ENCODE measurements at places on chromosomes 4 and X.

DNA sequence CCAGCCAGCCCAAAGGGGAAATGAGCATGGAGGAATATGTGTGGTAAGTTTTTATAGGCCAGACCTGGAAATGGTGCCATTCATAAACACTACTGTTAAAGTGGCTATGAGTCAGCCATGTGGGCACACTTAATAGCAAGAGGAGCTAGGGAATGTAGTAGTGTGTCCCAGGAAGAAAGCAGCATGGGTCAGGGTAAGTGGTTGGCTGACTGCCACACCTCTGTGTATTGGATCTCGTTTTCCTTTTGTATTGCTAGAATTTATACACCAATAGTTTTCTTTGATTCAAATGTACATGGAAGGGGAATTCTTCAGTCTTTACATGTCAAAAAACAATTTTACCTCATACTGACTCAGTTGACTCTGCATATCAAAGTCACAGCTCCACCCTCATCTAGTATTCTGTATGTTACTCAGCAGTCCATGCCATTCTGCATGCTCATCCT, 22.9 kb upstream of the SGMS2 start:
- no peak overlapping the region for H3K4me3 ChIP-seq
- no peak for DNase-seq
- no peaks in the 10 kb centered on the region for H3K4me1 ChIP-seq
- H3K27ac ChIP-seq = no peak overlapping the region
- H3K27me3 ChIP-seq = no peaks in the 10 kb centered on the region
- no peaks in the 10 kb centered on the region for H3K36me3 ChIP-seq

DNA sequence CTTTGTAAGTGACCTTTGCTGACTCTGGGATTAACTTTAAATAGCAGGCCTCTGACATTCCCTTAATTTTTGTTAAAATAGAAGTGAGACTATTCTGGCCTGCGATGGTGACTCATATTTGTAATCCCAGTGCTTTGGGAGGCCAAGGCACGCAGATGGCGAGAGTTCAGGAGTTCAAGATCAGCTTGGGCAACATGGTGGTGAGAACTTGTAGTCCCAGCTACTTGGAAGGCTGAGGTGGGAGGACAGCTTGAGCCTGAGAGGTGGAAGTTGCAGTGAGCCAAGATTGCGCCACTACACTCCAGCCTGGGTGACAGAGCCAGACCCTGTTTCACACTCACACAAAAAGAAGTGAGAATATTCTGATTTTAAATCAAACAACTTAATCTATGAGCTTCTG, 27.3 kb downstream of the ZNF330 start:
- no peaks in the 10 kb centered on the region for H3K36me3 ChIP-seq
- no peak overlapping the region for H3K4me3 ChIP-seq
- H3K27me3 ChIP-seq = no peaks in the 10 kb centered on the region
- no peak for DNase-seq

- DNase-seq = no peak
- no peak overlapping the region for H3K27ac ChIP-seq
- H3K4me3 ChIP-seq = no peak overlapping the region
Measured at GRCh38 chrX:116317409-116317808, 119.0 kb upstream of the SLC6A14 start.

DNA sequence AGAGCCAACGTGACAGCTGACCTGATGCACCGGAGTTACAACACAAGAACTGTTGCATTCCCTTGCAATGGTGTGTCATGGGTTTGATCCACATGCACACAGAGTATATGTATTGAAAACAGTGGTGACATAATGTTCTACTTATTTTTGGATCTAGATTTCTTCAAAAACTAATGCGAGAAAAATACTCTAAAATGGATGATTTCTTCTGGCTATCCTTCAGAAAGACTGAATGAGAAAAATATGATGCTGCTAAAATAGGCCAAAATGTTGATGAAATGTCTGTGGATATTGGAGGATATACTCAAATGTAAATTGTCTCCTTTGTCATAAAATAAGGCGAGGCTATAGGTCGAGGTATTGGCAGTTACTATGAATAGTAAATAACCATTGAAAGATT, 30.4 kb downstream of the LIMCH1 start:
- H3K27me3 ChIP-seq = no peaks in the 10 kb centered on the region
- H3K36me3 ChIP-seq = no peaks in the 10 kb centered on the region
- no peak overlapping the region for H3K4me3 ChIP-seq
- H3K27ac ChIP-seq = no peak overlapping the region
- no peak for DNase-seq

DNA sequence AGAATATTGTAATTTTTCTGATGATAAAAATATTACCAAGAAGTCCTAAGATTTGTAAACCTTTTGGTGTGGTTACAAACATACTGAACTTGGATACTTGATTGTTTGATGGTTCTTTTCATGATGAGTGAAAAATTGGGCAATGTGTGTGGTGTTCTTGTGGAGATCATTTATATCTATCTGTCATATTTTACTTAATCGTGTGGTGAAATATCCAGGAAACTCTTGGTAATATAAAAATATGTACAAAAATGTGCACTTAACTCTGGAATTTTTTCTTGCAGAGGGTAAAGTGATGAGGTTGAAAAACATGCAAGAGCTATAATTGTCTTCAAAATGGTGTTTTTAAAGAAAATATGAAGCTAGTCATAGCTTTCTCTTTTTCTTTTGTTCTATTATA, 2.8 kb downstream of the DCUN1D4 start:
- DNase-seq = no peak
- no peaks in the 10 kb centered on the region for H3K27me3 ChIP-seq
- H3K4me3 ChIP-seq = no peak overlapping the region
- no peak overlapping the region for H3K27ac ChIP-seq
- H3K4me1 ChIP-seq = peaks cover 9% of the 10 kb centered on the region

GRCh38 chrX:118346258-118347094, 570 bp downstream of the WDR44 start:
- peak overlapping the region; percentile 89 for H3K27ac ChIP-seq
- H3K4me3 ChIP-seq = peak overlapping the region; percentile 94
- H3K4me1 ChIP-seq = peaks cover 14% of the 10 kb centered on the region
- DNase-seq = peak; percentile 24
- H3K27me3 ChIP-seq = no peaks in the 10 kb centered on the region
- H3K36me3 ChIP-seq = no peaks in the 10 kb centered on the region

GRCh38 chr4:545612-546011, 30.5 kb downstream of the TMEM271 start:
- H3K4me1 ChIP-seq = no peaks in the 10 kb centered on the region
- no peaks in the 10 kb centered on the region for H3K36me3 ChIP-seq
- H3K27me3 ChIP-seq = no peaks in the 10 kb centered on the region
- H3K27ac ChIP-seq = no peak overlapping the region

DNA sequence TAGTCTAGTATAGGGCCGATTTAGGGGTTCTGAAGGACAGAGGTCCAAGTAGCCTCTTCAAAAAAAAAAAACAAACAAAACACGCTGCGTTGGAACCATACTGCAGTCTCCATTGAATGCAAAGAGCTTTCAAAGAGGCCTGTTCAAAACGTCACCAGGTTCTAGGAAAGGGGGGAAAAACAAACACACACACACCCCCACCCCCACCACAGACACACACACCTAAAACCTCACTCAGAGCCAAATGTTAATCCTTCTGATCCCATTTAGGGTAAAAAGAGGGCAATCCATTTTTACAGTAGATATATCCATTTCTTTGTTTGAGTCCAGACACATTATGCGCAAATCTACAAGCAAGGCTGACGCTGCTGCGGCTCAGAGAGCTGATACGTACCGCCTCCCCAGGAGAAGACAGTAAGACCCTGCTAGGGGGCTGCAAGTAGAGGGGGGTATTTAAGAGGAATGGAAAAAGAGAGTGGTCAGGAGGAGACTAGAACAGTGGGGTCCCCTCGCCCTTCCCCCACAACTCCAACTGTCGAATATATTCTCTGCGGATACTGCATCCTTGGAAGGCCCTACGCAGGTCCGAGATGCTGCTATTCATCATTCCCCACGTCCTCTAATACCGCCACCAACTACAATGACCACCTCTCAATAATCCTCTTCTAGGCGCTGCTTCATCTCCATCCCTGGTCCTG, 1.3 kb downstream of the NKRF start:
- H3K27me3 ChIP-seq = no peaks in the 10 kb centered on the region
- H3K4me3 ChIP-seq = peak overlapping the region; percentile 94
- H3K27ac ChIP-seq = no peak overlapping the region
- no peak for DNase-seq

DNA sequence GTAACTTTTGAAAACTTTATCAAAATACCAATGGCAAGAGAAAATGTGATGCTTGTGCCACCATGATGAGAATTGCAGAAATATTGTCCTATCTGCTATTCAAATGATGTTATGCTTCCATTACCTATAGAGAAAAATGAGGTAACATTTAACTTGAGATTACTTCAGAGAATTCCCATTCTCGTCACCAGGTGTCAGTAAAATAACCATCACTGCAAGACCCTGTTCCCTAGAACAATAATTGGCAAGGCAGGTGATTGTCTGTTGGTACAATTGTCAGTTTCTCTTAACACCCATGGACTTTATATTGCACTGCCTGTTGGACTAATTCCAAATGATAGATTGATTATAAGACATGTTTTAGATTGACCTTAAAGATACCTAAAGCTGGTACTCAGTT, 179.9 kb downstream of the GABRG1 start:
- no peak for DNase-seq
- no peaks in the 10 kb centered on the region for H3K27me3 ChIP-seq
- H3K4me1 ChIP-seq = no peaks in the 10 kb centered on the region

DNA sequence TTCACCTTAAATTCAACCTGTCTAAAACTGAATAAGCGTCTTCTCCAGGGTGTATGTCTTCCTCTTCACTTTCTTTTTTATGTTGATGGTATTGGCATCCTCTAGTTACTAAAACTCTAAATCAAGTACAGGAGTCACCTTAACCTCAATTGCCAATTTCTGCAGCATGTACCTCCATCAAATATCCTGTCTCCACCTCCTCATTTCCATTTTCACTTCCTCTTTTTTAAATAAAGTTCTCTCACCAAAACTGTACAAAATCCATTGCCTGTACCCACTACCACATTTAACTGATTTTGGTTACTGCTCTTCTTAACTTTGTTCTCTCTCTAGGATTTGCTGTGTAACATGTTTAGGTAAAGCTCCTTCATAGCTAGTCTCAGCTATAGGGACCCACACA, 9.2 kb upstream of the NPFFR2 start:
- no peaks in the 10 kb centered on the region for H3K27me3 ChIP-seq
- no peak overlapping the region for H3K27ac ChIP-seq
- no peak overlapping the region for H3K4me3 ChIP-seq
- no peak for DNase-seq

- DNase-seq = no peak
- H3K4me1 ChIP-seq = peaks cover 3% of the 10 kb centered on the region
- no peaks in the 10 kb centered on the region for H3K27me3 ChIP-seq
- no peak overlapping the region for H3K27ac ChIP-seq
- H3K4me3 ChIP-seq = no peak overlapping the region
- no peaks in the 10 kb centered on the region for H3K36me3 ChIP-seq
Measured at GRCh38 chr4:62670514-62670913, 1470.4 kb downstream of the ADGRL3 start.

GRCh38 chrX:154749856-154750255, 1.0 kb downstream of the GAB3 start:
- H3K27ac ChIP-seq = no peak overlapping the region
- H3K27me3 ChIP-seq = peaks cover 41% of the 10 kb centered on the region
- H3K4me1 ChIP-seq = no peaks in the 10 kb centered on the region
- DNase-seq = no peak
- no peak overlapping the region for H3K4me3 ChIP-seq

DNA sequence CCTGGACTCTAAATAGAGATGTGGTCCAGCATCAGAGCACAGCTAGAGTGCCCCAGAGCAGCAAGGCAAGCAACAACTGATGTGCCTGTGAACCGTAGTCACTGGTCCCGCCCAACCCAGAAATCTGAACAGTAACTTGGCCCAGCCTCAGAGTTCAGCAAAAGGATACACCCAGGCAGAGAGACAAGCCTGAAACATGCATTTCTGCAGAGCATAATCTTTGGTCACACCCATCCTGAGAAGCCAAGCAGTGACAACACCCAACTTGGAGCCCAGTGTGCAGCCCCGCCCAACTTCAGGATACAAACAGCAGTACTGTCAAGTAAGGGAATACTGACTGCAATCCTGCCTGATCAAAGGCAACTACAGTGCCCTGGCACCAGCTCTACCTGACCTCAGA, 78.9 kb downstream of the CCDC160 start:
- H3K27me3 ChIP-seq = no peaks in the 10 kb centered on the region
- no peak for DNase-seq
- no peaks in the 10 kb centered on the region for H3K4me1 ChIP-seq
- H3K36me3 ChIP-seq = no peaks in the 10 kb centered on the region

- no peak for DNase-seq
- no peak overlapping the region for H3K4me3 ChIP-seq
- no peaks in the 10 kb centered on the region for H3K27me3 ChIP-seq
Measured at GRCh38 chr4:1201851-1202525, 29.6 kb upstream of the SPON2 start.

DNA sequence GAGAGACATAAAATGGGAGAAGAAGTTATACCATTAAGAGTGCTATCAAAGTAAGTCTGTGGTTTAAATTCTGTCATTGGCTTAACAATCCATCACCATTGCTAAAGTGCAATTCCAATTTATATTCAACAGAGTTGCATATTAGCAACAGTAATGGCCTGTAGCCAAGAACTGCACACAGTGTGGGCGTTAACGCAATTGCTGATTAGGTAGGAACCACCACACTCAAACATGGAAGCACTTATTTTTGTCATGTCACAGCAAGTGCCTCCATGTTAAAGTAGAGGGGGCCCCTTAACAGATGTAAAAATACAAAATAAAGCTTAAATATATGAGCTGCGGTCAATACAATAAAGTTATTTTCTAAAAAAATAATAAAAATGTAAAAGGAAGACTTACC, 10.8 kb downstream of the LARP7 start:
- H3K4me3 ChIP-seq = no peak overlapping the region
- no peak for DNase-seq
- H3K27ac ChIP-seq = no peak overlapping the region
- peaks cover 82% of the 10 kb centered on the region for H3K36me3 ChIP-seq
- H3K4me1 ChIP-seq = peaks cover 11% of the 10 kb centered on the region

DNA sequence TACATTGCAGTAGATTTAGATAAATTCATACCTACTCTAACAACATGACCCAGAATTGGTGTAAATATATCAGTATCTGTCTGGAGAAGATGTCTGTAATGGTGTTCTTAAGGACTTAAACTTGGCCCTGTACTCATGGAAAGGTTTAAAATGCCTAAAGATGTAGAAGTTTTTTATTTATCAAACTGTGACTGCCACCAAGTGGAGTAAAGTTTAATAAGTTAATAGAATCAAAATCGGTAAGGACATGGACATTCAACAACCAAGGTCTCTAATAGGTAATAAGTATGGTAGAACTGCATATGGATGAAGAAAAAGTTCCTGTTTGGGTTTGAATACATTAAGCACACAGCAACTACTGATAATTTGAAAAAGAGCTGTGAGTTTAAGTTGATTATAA, 474.0 kb upstream of the NDST3 start:
- H3K4me3 ChIP-seq = no peak overlapping the region
- H3K36me3 ChIP-seq = no peaks in the 10 kb centered on the region
- DNase-seq = no peak
- no peaks in the 10 kb centered on the region for H3K4me1 ChIP-seq
- H3K27ac ChIP-seq = no peak overlapping the region

- no peak overlapping the region for H3K4me3 ChIP-seq
- no peaks in the 10 kb centered on the region for H3K4me1 ChIP-seq
- H3K27ac ChIP-seq = no peak overlapping the region
Measured at GRCh38 chrX:121671649-121672048, 624.2 kb downstream of the GLUD2 start.

GRCh38 chr4:141196227-141196933, 24.3 kb upstream of the ZNF330 start:
- no peak for DNase-seq
- no peaks in the 10 kb centered on the region for H3K36me3 ChIP-seq
- no peaks in the 10 kb centered on the region for H3K27me3 ChIP-seq
- no peak overlapping the region for H3K27ac ChIP-seq
